Left colon (tissue), 2 donors: ENCODE measurements at places on chromosomes 11 and 22. TPM values are rescaled to one million over a fixed set of nuclear protein-coding genes. Genes with fewer than 3 reads are reported as not detected.

The LDHAL6A gene
- total RNA-seq = not detected

The TEX12 gene
- total RNA-seq = 0.31 TPM

The TTC9C gene
- total RNA-seq = 34.9 TPM

The PLEKHB1 gene
- 11.9 TPM for total RNA-seq

DNA sequence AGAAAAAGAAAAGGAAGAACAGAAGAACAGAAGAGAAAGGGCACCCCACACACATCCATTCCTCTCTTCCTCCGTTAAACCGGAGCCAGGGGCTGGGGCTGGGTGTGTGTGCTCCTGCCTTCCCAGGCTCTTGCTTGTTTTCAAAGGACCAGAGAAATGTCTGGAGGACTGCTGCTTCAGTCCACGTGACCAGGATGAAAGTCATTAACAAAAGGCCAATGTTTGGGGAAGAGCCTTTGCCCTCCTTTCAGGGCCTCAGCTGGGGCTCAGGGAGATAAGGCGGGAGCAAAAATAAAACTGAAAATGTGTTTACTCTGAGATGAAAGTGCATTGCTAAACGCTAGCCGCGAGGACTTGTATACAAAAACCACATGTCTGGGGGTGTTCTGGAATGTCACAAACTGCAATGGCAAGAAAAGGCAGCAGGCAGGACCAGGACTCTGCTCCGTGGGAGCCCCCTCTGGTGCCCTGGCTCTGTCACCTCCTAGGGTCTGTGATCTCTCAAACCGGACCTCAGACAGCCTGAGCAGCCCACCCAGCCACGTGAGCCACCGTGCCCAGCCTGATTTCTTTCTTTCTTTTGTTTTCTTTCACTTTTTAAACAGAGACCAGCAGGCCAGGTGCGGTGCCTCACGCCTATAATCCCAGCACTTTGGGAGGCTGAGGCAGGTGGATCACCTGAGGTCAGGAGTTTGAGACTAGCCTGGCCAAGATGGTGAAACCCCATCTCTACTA, 31.6 kb upstream of the MYH9 start:
- DNase-seq = peak; percentile 80

DNA sequence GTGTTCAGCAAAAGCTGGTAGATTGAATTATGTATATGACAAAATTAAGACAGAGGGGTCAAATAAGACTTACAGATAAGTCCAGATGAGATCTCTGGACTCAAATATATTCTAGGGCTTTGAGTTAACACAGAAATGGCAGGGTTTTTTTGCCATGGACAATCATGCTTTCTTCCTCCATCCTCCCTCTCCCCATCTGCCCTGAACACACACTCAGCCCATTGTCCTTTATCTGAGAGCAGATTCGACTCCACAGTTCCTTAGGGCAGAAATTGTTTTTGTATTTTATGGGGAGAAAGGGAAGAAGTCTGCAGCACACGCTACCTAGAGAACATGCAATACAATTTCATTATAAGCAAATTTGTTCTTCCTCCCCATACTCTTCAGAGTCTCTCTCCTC, 86.8 kb downstream of the SLC1A2 start:
- no peak for DNase-seq

DNA sequence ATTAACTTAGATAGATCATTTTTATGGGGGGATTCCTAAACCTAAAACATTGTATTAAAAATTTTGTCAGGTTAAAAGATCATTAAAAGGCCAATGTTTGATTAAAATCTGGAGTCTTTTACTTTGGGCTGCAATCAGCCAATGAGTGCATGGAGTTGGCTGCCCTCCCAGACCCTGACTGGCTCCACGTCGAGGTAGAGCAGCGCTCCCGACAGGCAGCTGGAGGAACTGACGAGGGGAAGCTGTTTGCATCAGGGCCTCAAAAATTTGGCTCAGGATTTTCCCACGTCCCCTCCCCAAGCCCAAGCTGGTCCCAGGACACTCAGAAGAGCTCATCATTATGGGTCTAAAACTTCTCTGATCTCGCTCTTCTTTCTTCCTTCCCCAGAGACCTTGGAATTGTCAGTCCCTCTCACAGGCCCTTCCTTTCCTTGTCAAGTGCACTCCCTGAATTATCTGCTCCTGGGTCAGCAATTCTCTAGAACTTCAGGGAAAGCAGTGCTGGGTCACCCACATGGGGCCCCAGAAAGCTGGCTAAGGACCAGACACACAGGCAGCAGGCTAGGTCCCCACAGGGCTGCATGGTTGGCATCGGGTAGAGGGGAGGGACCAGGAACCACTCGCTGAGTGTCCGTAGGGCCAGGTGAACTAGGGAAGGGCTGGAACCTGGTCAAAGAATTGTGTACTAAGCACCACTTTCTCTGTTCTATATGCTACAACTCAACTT, 119.6 kb upstream of the IGLL5 start:
- no peak for DNase-seq

- DNase-seq = no peak
These were observed 32.8 kb downstream of the KCNQ1OT1 start for GRCh38 chr11:2666828-2667570.
